ENCODE measurements at places on chromosomes 11 and 22.

DNA sequence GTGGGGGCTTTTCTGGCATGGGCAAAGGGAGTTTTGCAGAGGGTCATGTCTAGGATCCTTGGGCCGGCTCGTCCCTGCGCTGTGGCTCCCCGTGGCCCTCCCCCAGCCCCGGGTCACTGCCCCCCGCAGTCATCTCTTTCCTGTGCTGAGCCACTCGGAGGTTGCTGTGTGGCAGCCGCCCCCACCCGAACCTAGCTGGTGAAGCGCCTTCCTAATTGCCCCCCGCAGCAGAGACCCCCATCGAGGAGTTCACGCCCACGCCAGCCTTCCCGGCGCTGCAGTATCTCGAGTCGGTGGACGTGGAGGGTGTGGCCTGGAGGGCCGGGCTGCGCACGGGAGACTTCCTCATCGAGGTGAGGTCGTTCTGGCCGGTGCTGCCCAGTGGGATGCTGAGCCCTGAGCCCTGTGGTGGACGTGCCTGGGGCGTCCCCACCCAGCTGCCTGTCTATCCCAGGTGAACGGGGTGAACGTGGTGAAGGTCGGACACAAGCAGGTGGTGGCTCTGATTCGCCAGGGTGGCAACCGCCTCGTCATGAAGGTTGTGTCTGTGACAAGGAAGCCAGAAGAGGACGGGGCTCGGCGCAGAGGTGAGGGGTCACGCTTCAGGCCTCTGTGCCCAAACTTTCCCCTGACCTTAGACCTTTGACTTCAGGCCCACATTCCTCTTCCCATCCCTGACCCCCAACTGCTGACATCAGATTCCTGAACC lies 32.0 kb downstream of the SHANK3 start:
- no peak for DNase-seq

DNA sequence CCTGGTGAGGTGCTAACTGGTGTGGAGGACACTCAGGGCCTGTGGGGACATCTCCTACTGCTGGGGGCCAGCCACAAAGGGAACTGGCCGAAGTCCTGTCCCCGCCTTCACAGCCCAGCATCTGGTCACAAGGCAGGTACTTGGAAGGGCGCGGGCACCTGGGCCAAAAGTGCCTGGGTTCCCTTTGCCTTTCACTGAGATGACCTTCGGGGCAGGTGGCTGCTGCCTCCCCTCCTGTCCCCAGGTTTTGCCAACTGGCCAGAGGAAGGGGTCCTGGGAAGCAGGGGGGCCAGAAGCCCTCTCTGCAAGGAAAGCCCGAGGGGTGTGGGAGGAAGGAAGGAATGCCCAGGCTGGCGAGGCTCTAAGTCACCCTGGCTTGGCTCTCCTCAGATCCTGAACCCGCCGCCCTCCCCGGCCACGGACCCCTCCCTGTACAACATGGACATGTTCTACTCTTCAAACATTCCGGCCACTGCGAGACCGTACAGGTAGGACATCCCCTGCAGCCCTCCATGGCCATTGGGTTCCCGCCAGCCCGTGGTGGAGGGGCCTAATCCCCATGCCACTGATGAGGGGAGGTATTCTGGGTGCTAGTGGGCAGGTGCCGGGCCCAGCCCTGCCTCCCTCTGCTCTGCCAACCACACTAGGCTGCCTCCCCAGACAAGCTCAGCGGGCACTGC lies 14.4 kb upstream of the PPP6R3 start:
- no peak for DNase-seq

- DNase-seq: no peak
Observed at GRCh38 chr11:18669711-18670110, 28.9 kb upstream of the TMEM86A start.

- no peak for DNase-seq
Observed at GRCh38 chr11:123509737-123510578, 79.9 kb downstream of the GRAMD1B start.

- DNase-seq: no peak
Observed at GRCh38 chr11:96412761-96413381, 23.1 kb downstream of the JRKL start.

- no peak for DNase-seq
Observed at GRCh38 chr11:98740321-98740720, 280.4 kb upstream of the CNTN5 start.

DNA sequence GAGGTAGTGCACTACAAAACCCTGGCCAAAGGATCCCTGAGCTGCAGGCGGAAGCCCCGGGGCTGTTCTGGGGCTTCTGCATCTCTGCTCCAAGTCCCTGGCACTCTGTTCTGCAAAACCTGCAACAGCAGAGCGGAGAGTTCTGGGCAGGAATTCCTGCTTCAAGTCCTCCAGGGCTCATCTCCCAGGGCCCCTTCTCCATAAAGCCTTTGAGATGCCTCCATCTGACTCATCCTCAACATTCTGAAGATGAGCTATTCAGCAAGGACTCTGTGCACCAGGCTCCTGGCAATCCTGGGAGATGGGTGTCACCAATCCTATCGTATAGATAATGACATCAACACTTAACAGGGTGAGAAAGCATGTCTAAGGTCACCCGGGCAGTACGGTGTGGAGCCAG lies 19.3 kb downstream of the SYN3 start:
- DNase-seq: no peak

GRCh38 chr11:83070044-83070701 lies 1.5 kb downstream of the RAB30 start:
- no peak for DNase-seq

- DNase-seq: no peak
Observed at GRCh38 chr22:24331468-24332440, 61.1 kb downstream of the SPECC1L start.

GRCh38 chr11:46984987-46985386 lies 48.4 kb downstream of the CSTPP1 start:
- no peak for DNase-seq

- DNase-seq: no peak
Observed at GRCh38 chr11:115691030-115691429, 186.8 kb upstream of the CADM1 start.

GRCh38 chr11:1834062-1834610 lies 654 bp upstream of the SYT8 start:
- DNase-seq: no peak

- no peak for DNase-seq
Observed at GRCh38 chr22:18029686-18030267, 5.4 kb upstream of the MICAL3 start.

DNA sequence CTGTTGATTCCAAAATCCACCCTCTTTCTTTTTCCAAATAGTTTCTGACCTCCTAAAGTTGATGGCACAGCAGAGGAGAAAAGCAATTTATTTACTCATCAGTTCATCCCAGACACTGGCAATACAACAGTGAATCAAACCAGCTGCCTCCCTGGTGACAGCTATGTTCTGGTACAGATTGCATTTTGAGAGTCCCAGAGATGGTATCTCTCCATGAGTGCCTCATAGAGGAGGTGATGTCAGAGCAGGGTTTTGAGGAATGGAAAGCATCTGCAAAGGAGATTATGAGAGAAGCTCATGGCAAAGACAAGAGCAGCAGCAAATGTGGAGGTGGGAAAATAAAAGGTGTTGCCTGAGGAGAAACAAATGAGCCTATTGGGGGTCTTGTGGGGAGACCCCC lies 377.2 kb downstream of the MN1 start:
- DNase-seq: no peak

All from vagina (tissue), 2 donors.